ENCODE measurements at places on chromosomes 4 and X. TPM values are rescaled to one million over a fixed set of nuclear protein-coding genes. Genes with fewer than 3 reads are reported as not detected.

CLCN4 gene
- 1.9 TPM for polyA plus RNA-seq

DNA sequence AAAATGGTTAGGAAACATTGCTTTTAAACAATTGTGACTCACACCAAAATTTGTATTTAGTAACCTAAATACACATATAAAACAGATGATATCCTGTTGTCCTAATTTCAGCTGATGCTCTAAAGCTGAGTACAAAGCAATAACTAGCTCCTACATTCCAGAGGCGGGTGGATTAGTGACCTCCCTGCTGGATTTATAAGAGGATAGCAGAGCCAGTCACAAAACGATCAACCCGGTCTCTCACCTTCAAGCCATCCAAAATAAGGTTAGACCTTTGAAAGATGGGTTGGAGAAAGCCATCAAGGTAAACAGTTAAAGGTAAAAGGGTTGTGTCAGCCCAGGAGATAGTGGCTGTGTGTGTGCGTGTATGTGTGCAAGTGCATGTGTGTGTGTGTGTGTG is 43.2 kb upstream of the SFRP2 start:
- H3K27ac ChIP-seq: no peak overlapping the region
- H3K36me3 ChIP-seq: no peaks in the 10 kb centered on the region
- no peaks in the 10 kb centered on the region for H3K4me1 ChIP-seq
- no peak overlapping the region for H3K4me3 ChIP-seq
- peaks cover 2% of the 10 kb centered on the region for H3K27me3 ChIP-seq

TACR3 gene
- 0.54 TPM for polyA plus RNA-seq

DNA sequence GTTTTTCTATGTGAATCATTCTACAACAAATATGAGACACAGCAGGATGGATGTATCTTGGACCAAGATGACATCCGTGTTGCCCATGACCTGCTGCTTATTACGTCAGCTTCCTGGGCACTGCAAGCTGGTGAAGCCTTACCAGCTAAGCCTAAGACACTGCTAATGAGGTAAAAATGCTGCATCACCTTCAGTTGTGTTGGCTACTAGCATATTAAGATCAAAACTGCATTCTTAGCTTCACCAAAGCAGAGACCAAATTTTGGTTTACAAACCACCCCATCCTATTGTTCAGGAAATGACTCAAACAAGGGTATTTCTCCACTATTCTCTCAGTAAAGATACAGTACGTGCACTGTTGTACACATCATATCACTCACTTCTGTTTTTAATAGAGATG is 50.3 kb downstream of the MAML3 start:
- DNase-seq: no peak
- H3K36me3 ChIP-seq: no peaks in the 10 kb centered on the region
- H3K27ac ChIP-seq: no peak overlapping the region
- H3K4me1 ChIP-seq: peaks cover 1% of the 10 kb centered on the region
- H3K27me3 ChIP-seq: no peaks in the 10 kb centered on the region
- no peak overlapping the region for H3K4me3 ChIP-seq

DNA sequence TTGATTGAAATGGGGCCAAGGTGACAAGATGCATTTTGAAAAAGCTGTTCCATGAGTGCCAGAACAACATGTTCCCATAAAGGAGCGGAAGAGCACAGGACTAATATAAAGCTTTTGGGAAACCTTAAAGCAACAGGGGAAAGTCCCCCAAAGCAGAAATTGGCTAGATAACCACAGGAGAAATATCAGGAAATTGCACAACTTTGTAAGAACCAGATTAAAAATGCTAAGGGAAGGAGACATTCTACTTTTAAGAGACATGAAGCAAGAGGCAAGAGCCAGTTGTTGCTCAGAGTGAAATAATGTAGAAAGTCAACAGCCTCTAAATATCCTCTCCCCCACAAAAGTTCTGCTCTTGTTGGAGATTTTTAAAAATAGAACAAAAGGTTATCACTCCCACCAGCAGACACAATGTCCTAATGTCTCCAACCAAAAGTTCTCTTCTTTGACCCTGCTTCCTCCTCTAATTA is 85.2 kb upstream of the LNX1 start:
- no peaks in the 10 kb centered on the region for H3K27me3 ChIP-seq
- H3K27ac ChIP-seq: no peak overlapping the region
- no peaks in the 10 kb centered on the region for H3K4me1 ChIP-seq
- no peak for DNase-seq
- H3K4me3 ChIP-seq: no peak overlapping the region
- H3K36me3 ChIP-seq: no peaks in the 10 kb centered on the region

GRCh38 chr4:76821641-76822040 is 76.3 kb downstream of the SOWAHB start:
- H3K36me3 ChIP-seq: no peaks in the 10 kb centered on the region
- no peak overlapping the region for H3K4me3 ChIP-seq
- no peak for DNase-seq
- no peaks in the 10 kb centered on the region for H3K27me3 ChIP-seq
- H3K27ac ChIP-seq: no peak overlapping the region

DNA sequence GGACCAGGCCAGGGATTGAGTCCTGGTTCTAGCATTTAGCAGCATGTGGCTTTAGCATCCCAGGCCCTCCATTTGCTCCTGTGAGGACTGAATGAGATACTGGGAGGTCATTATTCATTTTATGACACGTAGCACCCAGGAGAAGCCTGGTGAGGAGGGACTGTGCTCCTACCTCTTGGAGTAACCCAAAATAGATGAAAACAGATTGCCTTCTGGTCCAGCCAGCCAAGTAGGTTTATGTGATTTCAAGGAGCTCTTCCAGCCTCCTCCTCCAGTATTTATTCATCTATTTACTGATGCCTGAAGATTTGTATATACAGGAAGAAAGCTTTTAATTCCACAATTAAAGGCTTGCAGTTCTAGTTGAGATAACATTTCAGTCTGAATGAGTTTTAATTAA is 109.3 kb downstream of the GATB start:
- no peaks in the 10 kb centered on the region for H3K4me1 ChIP-seq
- H3K4me3 ChIP-seq: no peak overlapping the region
- H3K36me3 ChIP-seq: peaks cover 8% of the 10 kb centered on the region
- no peaks in the 10 kb centered on the region for H3K27me3 ChIP-seq

LRCH2 gene
- 3.9 TPM for polyA plus RNA-seq

AREG gene
- polyA plus RNA-seq: 4.6 TPM

GRCh38 chr4:109195646-109196045 is 106.8 kb downstream of the COL25A1 start:
- H3K36me3 ChIP-seq: no peaks in the 10 kb centered on the region
- H3K27me3 ChIP-seq: no peaks in the 10 kb centered on the region
- H3K4me3 ChIP-seq: no peak overlapping the region

PLAC8 gene
- 114 TPM for polyA plus RNA-seq

BEX4 gene
- 94.7 TPM for polyA plus RNA-seq

DNA sequence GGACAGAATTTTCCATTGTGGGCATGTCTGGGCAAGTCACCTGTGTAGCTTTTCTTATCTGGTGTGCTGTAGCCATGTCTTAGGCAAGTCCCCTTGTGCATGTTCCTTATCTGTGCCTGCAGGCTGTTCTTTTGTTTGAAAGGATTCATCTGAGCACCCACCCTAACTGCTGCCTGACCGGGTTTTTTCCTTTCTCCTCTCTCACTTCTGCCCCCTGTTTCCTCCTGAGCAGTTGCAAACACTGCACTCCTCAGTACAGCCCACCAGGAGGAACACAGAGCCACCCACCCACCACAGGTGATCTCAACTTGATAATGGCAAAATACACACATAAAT is 29.2 kb upstream of the IL9R start:
- no peaks in the 10 kb centered on the region for H3K36me3 ChIP-seq
- no peak for DNase-seq
- no peaks in the 10 kb centered on the region for H3K27me3 ChIP-seq
- no peaks in the 10 kb centered on the region for H3K4me1 ChIP-seq
- H3K4me3 ChIP-seq: no peak overlapping the region

DNA sequence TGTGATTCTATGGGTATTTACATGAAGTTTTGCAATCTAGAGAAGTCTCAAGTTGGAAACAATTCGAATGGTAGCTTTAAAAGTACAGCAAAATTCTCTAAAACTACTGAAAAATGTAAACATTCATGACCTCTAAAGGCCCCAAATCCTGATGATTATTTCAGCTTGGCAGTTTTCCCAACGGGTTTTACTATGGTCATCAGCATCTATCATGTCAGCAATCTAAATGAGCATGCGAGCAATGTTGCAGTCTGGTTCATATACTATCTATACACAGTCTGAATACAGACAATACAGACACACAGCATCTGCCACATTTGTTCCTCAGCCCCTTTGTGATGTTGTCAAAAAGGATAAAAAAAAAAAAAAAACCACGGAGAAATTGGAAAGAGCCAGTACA is 790.3 kb upstream of the HTR2C start:
- H3K36me3 ChIP-seq: no peaks in the 10 kb centered on the region
- H3K4me3 ChIP-seq: no peak overlapping the region
- H3K4me1 ChIP-seq: no peaks in the 10 kb centered on the region
- no peak overlapping the region for H3K27ac ChIP-seq
- no peaks in the 10 kb centered on the region for H3K27me3 ChIP-seq
- DNase-seq: no peak

GRCh38 chr4:28636971-28637370 is 1776.3 kb downstream of the STIM2 start:
- H3K27ac ChIP-seq: no peak overlapping the region
- no peaks in the 10 kb centered on the region for H3K27me3 ChIP-seq
- no peak overlapping the region for H3K4me3 ChIP-seq
- DNase-seq: no peak

- no peak overlapping the region for H3K27ac ChIP-seq
- no peaks in the 10 kb centered on the region for H3K36me3 ChIP-seq
- no peak overlapping the region for H3K4me3 ChIP-seq
- no peak for DNase-seq
- H3K27me3 ChIP-seq: no peaks in the 10 kb centered on the region
These were observed 24.6 kb downstream of the VSIG4 start for GRCh38 chrX:66015152-66015831.

DNA sequence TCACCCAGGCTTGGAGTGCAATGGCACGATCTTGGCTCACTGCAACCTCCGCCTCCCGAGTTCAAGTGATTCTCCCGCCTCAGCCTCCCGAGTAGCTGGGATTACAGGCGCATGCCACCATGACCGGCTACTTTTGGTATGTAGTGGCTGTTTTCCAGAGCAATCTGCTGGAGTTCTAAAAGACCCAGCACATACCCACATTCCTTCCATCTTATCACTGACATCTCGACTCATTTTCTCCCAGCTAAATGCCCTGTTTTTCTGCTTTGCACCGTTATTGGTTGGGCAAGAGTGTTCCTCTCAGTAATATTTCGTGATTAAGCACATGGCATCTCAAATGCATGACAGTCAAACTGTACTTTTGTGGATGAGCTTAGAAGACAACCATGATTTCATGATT is 53.7 kb downstream of the PRKX start:
- H3K27me3 ChIP-seq: no peaks in the 10 kb centered on the region
- H3K27ac ChIP-seq: no peak overlapping the region
- H3K36me3 ChIP-seq: peaks cover 2% of the 10 kb centered on the region

CSAG2 gene
- polyA plus RNA-seq: not detected
